ENCODE measurements at places on chromosomes 7 and 10.
A peak's percentile ranks its signal among the peaks of the same experiment; 100 is the strongest.

- peak; percentile 22 for DNase-seq
Observed at GRCh38 chr10:110212119-110213006, 5.0 kb downstream of the MXI1 start.

- DNase-seq = no peak
Observed at GRCh38 chr10:6669269-6669859, 89.3 kb upstream of the PRKCQ start.

- DNase-seq = no peak
Observed at GRCh38 chr7:132666774-132667172, 90.5 kb upstream of the PLXNA4 start.

GRCh38 chr7:135970682-135971365 lies 6.3 kb downstream of the MTPN start:
- no peak for DNase-seq

- no peak for DNase-seq
Observed at GRCh38 chr10:127423218-127423915, 125.7 kb upstream of the NPS start.

GRCh38 chr7:81284576-81284975 lies 365.7 kb upstream of the SEMA3C start:
- no peak for DNase-seq

- DNase-seq = no peak
Observed at GRCh38 chr10:113411456-113411855, 141.4 kb upstream of the HABP2 start.

GRCh38 chr10:33229252-33229948 lies 105.1 kb downstream of the NRP1 start:
- no peak for DNase-seq

GRCh38 chr10:61752111-61753011 lies 89.6 kb downstream of the CABCOCO1 start:
- DNase-seq = no peak

DNA sequence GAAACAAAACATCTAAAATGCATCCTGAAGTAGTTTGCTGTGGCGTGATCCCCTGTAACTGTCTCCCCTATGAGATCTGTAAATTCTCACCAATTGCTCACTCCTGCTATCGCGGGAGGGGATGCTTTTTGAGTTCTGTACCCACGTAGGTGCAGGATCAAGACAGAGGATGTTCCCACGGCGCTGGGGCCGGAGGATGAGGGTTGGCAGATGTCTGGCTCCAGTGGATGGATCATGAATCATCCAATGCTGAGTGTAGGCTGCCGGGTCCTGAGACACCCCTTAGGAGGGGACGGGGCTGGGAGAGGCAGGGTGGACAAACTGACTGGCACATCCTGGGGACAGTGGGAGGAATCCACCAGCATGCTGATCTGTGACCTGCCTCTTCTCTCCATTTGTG lies 224.4 kb downstream of the USP6NL start:
- no peak for DNase-seq

GRCh38 chr10:71810048-71810750 lies 36.9 kb upstream of the VSIR start:
- no peak for DNase-seq

- DNase-seq = no peak
Observed at GRCh38 chr10:84511106-84511505, 182.7 kb downstream of the CCSER2 start.

- no peak for DNase-seq
Observed at GRCh38 chr10:116831790-116832189, 17.5 kb upstream of the ENO4 start.

Measured in activated T-cell treated with anti-CD3 and anti-CD28 coated beads for 1 hour (primary cell).